GM12892 (cell line): ENCODE measurements at places on chromosomes 16 and 17.

DNA sequence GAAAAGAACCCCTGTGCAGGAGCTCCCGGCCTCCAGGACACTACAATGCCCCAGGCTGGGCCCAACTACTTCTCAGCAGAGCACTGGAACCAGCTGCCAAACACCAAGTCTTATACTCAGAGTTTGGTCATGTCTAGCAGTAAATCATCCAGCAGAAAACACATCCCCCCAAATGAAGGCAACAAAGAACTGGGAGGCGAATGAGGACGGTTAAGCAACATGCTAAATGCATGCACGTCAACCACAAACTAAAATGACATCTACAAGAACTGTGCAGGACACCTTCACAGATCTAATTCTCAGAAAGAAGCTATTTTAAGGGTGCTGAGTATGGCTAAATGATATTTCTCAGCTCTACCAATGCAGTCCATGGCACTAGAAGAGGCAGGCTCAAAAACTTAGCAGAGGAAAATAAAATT lies 7.6 kb upstream of the IRX5 start:
- DNase-seq, result no peak

- no peak for DNase-seq
These were observed 3.2 kb downstream of the KRTAP9-9 start for GRCh38 chr17:41258406-41258805.

DNA sequence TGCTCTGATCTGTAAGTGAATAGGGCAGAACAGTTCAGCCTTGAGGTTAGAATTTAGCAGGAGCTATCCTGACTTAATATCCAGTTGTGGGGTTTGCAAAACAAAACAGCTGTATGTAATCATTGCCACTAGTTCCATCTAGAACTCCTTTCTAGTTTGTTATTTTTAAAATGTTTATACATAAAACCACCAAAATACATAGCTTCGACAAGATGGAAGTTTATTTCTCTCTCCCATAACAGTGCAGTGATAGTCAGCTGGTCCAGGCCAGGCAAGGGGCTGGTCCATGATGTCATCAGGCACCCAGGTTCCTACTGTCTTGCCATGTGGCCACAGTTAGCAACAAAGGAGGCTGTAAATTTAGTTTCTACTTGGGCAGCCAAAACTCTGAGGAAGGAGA lies 10.5 kb upstream of the PLK1 start:
- no peak for DNase-seq

- DNase-seq, result peak; percentile 96
These were observed at the start of gene VASN for GRCh38 chr16:4371357-4372000. Gene VASN (plus strand): TSS chr16:4371848. CDS start chr16:4380878, 9,030 bp downstream.
